ENCODE measurements at places on chromosomes 16 and 17.
A peak's percentile ranks its signal among the peaks of the same experiment; 100 is the strongest.

DNA sequence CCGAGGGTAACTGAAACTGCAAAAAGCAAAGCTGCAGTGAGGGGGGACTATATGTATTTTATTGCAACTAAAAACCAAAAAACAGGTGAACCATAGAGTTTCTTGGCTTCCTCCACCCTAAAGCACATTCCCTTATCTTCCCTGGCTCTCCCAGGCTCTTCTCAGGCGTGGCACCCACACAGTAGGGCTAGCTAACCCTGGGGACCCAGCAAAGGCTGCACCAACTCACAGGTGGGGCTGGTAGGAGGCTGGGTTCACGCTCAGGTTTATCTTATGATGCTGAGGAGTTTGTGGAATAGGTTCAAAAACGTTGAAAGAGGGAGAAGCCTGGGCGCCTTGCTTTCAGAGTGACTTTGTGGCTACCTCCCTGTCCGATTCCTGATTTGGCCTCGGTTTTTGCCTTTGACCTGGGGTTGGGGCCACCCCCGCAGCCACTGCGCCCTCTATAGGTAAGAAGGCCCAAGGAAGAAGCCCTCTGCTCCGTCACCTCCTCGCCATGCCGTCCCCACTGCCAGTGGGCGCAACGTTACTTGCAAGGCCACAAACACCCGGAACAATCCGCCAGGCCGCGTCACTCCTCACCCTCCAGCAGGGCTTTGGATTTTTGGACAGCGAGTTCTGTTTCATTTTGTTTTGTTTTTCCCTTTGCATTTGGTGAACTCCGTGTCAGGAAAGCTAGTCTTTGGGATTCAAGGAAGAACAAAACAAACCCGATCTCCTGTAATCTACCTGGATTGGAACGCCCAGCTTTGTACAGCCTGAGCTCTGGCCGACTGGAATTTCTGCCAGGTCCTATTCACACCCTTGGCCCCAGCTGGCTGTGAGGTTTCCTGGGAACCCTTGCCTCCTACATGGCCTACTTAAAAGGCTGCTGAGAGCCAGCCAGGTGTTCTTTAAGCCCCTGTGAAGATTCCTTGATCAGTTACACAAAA lies 60.8 kb downstream of the TBC1D16 start:
- H3K4me3 ChIP-seq: no peak overlapping the region
- peaks cover 9% of the 10 kb centered on the region for H3K4me1 ChIP-seq
- H3K27me3 ChIP-seq: no peaks in the 10 kb centered on the region
- DNase-seq: no peak
- H3K27ac ChIP-seq: no peak overlapping the region

- peaks cover 15% of the 10 kb centered on the region for H3K4me1 ChIP-seq
- no peak overlapping the region for H3K27ac ChIP-seq
- no peak for DNase-seq
- no peak overlapping the region for H3K4me3 ChIP-seq
- peaks cover 35% of the 10 kb centered on the region for H3K27me3 ChIP-seq
- H3K36me3 ChIP-seq: no peaks in the 10 kb centered on the region
Observed at GRCh38 chr17:39622380-39623006, 4.3 kb upstream of the PPP1R1B start.

- no peak overlapping the region for H3K4me3 ChIP-seq
- H3K4me1 ChIP-seq: no peaks in the 10 kb centered on the region
- H3K27ac ChIP-seq: no peak overlapping the region
- no peak for DNase-seq
- peaks cover 61% of the 10 kb centered on the region for H3K36me3 ChIP-seq
- no peaks in the 10 kb centered on the region for H3K27me3 ChIP-seq
Observed at GRCh38 chr17:18205861-18206260, 19.6 kb upstream of the LLGL1 start.

DNA sequence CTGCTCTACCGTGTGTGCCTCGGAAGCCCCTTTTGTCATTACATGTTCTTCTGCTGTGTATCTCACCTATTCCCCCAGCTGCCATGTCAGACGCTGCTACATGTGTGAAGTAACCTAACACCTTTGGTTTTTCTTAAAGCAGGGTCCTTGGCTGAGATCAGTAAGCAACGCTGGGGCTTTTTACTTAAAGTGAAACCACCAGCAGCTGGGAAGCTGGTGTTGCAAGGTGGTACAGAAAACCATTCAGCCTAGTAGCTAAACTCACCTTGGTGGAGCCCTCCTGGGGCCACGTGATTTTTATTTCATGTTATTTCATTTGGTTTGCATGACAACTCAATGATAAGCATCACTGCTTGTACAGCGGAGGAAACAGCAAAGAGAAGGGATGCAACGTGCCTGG lies 62.6 kb downstream of the PLCG2 start:
- no peaks in the 10 kb centered on the region for H3K4me1 ChIP-seq
- no peaks in the 10 kb centered on the region for H3K36me3 ChIP-seq
- no peaks in the 10 kb centered on the region for H3K27me3 ChIP-seq
- DNase-seq: no peak
- H3K27ac ChIP-seq: no peak overlapping the region

GRCh38 chr17:42682722-42683403 lies 532 bp downstream of the CNTNAP1 start:
- H3K27ac ChIP-seq: no peak overlapping the region
- H3K4me3 ChIP-seq: peak overlapping the region; percentile 37
- H3K27me3 ChIP-seq: no peaks in the 10 kb centered on the region

GRCh38 chr16:57624806-57625500 lies 3.5 kb upstream of the ADGRG1 start:
- no peaks in the 10 kb centered on the region for H3K27me3 ChIP-seq
- H3K36me3 ChIP-seq: no peaks in the 10 kb centered on the region
- no peak for DNase-seq
- H3K27ac ChIP-seq: no peak overlapping the region
- H3K4me1 ChIP-seq: peaks cover 25% of the 10 kb centered on the region
- no peak overlapping the region for H3K4me3 ChIP-seq

DNA sequence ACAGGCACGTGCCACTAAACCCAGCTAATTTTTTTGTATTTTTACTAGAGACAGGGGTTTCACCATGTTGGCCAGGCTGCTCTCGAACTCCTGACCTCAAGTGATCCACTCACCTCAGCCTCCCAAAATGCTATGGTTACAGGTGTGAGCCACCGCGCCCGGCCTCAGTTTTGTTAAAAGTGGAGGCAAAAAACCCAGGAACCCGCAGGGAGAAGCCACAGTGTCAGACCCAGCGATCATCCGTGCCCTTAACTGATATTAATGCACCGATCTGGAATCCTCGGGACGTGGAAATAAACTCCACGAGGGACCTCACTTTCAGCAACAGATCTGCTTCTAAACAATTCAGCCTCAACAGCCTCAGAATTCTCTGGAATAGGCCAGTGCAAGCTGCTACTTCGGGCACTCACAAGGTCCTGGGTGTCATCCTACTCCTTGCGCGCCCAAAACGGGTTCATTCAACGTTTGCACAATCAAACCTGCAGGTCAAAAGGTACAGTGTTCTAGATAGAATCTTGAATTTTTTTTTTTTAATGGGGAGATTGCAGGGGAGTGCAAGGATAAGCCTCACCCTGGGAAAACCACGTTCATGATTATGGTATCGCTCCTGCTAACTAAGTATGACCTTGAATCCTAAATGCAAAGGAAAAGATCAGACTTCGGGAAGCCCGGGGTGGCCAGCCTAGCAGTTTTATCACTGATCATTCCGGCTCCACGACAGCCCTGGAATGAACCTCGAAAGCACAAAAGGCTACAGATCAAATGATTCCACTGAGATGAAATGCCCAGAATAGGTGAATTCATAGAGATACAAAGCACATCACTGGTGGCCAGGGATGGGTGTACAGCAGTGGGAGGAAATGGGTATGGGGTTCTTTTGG lies 22.4 kb downstream of the LITAF start:
- peaks cover 38% of the 10 kb centered on the region for H3K4me1 ChIP-seq
- peaks cover 35% of the 10 kb centered on the region for H3K36me3 ChIP-seq
- no peaks in the 10 kb centered on the region for H3K27me3 ChIP-seq
- no peak for DNase-seq
- H3K27ac ChIP-seq: no peak overlapping the region

GRCh38 chr16:48231727-48232492 lies 12.2 kb upstream of the LONP2 start:
- H3K4me1 ChIP-seq: no peaks in the 10 kb centered on the region
- no peak overlapping the region for H3K27ac ChIP-seq
- no peak for DNase-seq
- H3K4me3 ChIP-seq: no peak overlapping the region
- no peaks in the 10 kb centered on the region for H3K36me3 ChIP-seq

GRCh38 chr16:28288114-28288513 lies 4.2 kb upstream of the SBK1 start:
- no peaks in the 10 kb centered on the region for H3K36me3 ChIP-seq
- H3K4me3 ChIP-seq: no peak overlapping the region
- H3K27me3 ChIP-seq: peaks cover 43% of the 10 kb centered on the region
- H3K4me1 ChIP-seq: peaks cover 11% of the 10 kb centered on the region
- DNase-seq: no peak

GRCh38 chr16:53323924-53324323 lies 110.3 kb upstream of the RBL2 start:
- H3K4me1 ChIP-seq: no peaks in the 10 kb centered on the region
- H3K27ac ChIP-seq: no peak overlapping the region
- no peaks in the 10 kb centered on the region for H3K27me3 ChIP-seq
- no peak for DNase-seq
- no peak overlapping the region for H3K4me3 ChIP-seq

Measured in SJSA1 (cell line).